ENCODE measurements at places on chromosomes 6 and 20. TPM values are rescaled to one million over a fixed set of nuclear protein-coding genes. Genes with fewer than 3 reads are reported as not detected.

Gene GSTA2
- not detected for total RNA-seq

Gene HSPA12B
- total RNA-seq, result not detected

Gene PAK5
- total RNA-seq, result not detected

Gene STAU1
- 76.0 TPM for total RNA-seq

Gene FLOT1
- 100 TPM for total RNA-seq
